ENCODE measurements at places on chromosomes 6 and 20.

DNA sequence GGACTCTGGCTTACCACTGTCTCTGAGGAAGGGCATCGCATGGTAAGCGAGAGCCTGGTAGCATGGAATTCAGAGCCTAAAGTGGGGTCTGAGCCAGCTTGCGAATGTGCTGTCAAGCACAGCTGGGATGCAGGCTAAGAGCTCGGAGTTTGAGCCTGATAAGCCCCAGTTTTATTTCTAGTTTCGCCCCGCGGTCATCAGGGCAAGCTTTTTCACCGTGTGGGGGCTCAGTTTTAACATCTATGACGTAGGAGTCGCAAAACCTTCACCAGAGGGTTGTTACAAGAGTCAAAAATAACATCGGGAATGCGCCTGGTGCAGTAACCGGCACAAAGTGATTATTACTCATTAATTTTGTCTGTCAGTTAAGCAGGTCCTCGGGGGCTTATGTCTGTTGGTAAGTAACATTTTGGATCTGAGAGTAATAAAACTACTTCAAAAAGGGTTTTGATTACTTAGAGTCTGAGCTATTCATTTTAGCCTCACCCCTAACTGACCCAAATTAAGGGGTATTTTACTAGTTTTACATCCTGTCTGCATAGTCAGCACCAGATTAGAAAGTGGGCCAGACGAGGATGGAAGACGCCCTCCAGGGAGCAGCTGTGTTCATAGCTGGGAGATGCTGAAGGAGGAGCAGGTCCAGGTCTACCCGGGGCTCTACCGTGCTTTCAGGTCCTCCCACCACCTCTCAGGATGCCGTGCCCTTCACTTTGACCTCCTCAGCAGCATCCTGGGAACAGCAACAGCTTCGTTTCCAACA lies 29.7 kb downstream of the SLC22A23 start:
- no peak for DNase-seq

- no peak for DNase-seq
Observed at GRCh38 chr6:43725643-43726580, 38.3 kb upstream of the MRPS18A start.

DNA sequence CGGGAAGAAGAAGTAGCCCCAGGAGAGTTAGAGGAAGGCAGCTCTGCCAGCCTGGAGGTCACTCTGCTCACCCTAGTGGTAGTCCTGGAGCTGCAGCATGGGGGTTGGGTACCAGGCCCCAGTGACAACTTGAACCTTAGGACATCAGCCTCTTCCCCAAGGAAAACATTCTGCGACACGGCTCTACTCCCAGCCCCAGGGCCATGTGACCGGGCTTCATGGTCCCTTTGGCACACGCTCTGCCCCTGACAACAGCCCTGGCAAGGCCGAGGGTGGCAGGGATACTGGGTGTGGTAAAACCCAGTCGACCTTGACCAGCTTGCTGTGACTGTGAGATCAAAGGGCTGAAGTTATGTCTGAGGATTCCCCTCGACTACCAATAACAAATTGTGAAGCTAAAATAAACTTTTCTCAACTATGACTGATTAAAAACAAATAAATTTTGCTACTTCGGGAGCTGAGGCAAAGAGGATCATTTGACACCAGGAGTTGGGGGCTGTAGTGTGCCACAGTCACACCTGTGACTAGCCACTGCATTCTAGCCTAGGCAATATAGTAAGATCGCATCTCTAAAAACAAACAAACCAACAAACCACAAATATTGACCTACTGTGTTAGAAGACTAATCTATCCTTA lies 24.4 kb upstream of the ARID1B start:
- DNase-seq, result no peak

DNA sequence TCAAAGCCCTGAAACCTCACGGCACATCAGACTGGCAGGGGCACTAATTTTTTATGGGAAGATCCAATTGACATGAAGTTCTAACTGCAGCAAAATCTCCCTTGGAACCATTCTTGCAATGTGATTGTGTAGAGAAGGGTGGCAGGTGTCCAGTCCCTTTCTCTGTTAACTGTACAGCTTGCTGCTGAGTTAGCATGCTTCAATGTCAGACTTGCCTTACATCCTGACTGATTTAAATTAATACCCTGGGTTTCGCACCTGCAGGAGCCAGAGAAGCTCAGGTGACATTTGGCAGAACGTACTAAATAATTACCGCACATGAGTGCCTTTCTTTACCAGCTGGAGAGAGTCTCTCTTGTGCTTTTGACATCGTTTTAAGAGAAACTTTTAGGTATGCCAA lies 123.0 kb downstream of the DOK5 start:
- no peak for DNase-seq

All from right cardiac atrium (tissue), 5 donors.